ENCODE measurements at places on chromosomes 4 and X. TPM values are rescaled to one million over a fixed set of nuclear protein-coding genes. Genes with fewer than 3 reads are reported as not detected.
A peak's percentile ranks its signal among the peaks of the same experiment; 100 is the strongest.

DNA sequence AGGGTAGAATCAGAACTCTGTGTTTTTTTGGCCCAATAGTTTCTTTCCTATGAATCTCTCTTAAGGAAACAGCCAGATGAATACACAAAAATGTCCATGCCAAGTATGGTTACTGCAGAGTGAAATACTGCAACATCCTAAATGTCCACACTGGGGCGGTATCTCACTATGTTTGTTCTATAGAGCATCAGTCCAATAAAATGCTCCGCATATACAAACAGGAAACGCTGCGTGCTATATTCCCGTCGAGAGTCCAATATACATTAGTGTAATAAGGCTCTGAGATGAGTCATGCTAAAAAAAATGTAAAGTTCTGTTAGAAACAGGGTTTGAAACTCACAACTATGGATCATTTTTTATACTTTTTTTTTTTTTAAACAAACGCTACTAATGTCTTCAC, 72.9 kb upstream of the ENOX2 start:
- peak; percentile 49 for DNase-seq

Gene COL25A1
- 9.9 TPM for polyA plus RNA-seq

Gene SH3D19
- polyA plus RNA-seq, result 31.7 TPM

Gene SPANXA2
- not detected for polyA plus RNA-seq

- DNase-seq, result no peak
Observed at GRCh38 chrX:119401569-119401968, 2.4 kb downstream of the SLC25A43 start.

Gene SERTM2
- polyA plus RNA-seq, result 0.29 TPM

Gene SHOX
- polyA plus RNA-seq, result 2.2 TPM

Gene IL2
- polyA plus RNA-seq, result not detected

DNA sequence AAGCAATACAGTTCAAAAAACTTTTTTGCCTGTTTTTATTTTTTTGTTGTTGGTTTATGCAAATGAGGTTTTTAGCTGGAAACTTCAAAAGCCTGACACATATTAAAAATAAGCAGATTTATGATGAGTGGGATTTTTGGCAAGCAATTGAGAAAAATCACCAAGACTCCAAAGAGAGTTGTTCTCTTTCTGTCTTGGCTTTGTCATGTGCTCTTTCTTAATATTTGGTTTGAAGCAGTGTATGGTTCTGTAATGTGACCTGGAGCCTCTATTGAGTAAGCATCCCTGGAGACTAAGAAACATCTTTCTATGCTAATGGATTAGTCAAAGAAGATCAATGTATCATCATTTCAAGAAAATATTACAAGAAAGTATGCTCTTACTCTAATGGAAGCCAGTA, 11.7 kb downstream of the TRIM2 start:
- no peak for DNase-seq

DNA sequence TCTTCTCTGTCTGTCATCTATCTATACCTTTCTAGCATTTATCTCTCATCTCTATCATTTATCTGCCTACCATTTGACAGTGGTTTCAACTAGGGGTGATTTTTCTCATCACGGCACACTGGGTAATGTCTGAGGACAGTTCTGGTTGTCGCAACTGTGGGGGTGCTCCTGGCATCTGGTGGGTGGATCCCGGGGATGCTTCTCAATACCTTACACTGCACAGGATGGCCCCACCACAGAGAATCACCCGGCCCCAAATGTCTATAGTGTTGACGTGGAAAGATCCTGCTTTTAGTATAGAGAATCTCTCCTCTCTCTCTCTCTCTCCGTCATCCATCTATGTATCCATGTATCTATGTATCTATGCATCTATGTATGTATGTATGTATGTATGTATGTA, 7.2 kb downstream of the P2RY8 start:
- no peak for DNase-seq

DNA sequence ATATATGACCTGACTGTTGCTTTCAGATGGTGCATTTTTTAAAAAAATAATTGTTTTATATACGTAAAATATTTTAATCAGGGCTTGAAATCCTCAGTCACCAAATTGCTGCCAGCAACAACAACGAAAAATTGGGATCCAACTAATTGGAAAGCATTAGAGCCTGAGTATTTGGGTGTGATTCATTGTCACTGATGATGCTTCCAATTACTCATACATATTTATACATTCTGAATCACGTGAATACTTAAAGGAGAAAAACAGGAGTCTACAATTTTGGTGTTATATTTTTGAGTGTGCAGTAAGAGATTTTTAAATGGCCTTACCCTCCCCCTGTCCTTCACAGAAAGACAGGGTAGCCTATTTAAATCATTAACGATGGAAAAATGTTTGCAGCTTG, 765.6 kb upstream of the TENM3 start:
- no peak for DNase-seq

Gene RBM46
- polyA plus RNA-seq, result not detected

Gene RAB9B
- 10.7 TPM for polyA plus RNA-seq

DNA sequence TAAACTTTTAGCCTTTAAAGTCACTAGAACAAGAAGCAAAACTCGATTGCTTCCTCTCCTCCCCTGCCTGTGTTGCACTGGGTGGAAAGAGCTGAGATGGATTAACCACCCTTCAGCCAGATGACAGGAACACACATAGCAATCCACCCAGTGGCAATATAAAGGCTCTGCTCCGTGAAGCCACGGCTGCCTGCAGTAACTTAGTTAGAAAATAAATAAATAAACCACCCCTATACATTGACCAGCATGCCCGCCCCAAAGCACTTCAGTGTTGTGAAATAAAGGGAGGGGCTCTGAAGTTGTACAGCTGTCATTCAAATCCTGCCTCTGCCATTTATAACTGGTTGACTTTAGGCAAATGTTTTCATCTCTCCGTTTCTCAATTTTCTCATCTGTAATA, 217.1 kb upstream of the LDB2 start:
- no peak for DNase-seq

- no peak for DNase-seq
Observed at GRCh38 chrX:66221856-66222255, 57.8 kb downstream of the HEPH start.

DNA sequence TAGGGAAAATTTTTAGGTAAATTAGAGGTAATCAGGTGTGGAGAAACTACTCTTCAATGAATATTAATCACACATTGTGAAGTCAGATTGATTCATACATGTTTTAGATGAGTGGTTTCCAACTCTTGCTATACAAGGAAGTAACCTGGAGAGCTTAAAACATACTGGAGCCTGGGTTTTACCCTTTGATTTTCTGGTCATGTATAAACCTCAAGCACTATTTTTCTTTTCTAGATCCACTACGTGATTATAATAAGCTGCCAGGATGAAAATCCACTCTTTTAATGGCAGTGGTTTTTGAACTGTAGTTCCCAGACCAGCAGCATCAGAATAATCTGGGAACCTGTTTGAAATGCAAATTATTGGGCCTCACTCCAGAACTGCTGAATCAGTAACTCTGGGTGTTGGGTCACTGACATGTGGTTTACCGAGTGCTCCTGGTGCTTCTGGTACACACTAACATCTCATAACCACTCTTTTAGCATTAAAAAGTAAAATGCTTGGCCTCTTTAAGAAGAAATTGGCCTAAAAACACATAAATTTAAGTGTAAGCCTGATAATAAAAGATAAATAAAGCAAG, 63.4 kb downstream of the DCAF12L1 start:
- no peak for DNase-seq

Gene OPRPN
- not detected for polyA plus RNA-seq

DNA sequence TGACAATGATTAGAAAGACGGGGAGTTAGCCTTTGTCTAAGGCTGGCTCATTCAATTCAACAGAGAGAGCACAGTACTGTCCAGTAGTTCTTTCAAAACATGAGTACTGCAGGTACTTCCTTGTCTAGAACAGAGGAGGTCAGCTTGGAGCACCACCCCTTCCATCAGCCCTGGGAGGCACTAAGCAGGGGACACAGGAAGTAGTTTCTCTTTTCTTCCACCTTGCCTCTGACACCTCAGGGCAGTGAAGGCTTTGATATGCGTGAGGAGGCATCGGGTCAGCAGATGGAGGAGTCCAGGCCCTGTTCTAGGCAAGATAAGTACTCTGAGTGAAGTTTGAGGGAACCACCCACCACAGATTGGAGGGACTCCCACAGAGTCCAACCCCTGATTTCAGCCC, 33.1 kb downstream of the MAGEB10 start:
- no peak for DNase-seq

Gene GLRA2
- 0.07 TPM for polyA plus RNA-seq
